CD4-positive, alpha-beta T cell treated with Interferon alpha-2 for 1 hour (primary cell): ENCODE measurements at places on chromosomes 16 and 17.
A peak's percentile ranks its signal among the peaks of the same experiment; 100 is the strongest.

GRCh38 chr17:28043296-28043695, 819 bp downstream of the NLK start:
- no peak for DNase-seq

- no peak for DNase-seq
Measured at GRCh38 chr16:84832488-84833143, 12.8 kb downstream of the CRISPLD2 start.

DNA sequence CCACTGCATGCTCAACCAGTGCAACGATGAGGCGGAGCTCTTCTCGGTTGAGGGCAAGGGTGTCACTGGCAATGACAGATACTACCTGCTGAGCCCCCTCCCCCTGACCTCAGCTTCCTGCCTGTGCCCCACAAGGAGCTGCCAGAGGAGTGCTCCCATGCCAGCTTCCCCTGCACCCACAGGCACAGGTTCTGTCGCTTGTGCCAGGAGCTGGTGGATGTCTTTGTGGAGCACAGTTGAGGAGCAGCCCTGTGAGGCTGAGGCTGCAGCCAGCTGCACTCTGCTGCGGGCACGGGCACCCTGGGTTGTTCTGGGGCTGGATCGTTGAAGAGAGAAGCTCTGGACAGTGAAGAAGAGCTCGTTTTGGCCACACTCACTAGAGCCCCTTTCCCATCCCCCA, 165.3 kb upstream of the ZNF267 start:
- no peak for DNase-seq

DNA sequence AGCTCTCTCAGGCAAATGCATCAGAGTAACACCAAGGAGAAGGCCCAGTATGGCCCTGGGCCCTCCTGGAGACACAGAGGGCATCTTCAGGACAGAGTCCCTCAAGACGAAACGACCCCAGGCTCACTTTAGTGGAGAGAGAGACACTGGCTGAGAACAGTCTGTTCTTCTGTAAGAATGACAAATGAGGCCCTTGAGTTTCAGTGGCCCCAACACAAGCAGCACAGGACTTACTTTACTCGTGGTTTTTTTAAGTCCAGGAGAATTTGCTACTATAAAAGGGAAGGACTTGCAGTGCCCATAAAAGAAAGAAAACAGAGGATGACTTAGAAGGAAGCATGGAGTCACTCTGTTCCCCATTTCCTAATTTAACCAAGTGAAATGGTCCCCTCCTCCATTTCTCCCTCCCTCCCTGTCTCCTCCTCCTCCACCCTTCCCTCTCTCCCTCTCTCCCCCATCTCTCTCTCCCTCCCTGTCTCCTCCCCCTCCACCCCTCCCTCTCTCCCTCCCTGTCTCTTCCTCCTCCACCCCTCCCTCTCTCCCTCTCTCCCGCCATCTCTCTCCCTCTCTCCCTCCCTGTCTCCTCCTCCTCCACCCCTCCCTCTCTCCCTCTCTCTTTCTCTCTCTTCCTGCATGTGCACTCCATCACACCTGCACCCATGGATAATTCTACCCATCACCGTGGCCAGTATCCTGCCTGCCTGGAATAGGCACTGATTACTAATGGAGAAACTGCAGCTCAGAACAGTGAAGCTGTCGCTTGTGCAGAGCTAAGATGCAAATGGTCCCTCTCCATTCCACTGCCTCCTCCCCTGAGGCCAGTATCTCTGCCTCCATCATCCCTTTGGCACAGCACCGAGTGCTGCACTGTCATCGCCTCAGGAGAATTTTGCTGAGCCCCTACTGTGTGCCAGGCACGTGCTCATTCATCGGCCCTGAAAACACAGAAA, 47.3 kb upstream of the RBFOX3 start:
- no peak for DNase-seq

GRCh38 chr17:33560165-33560564, 267.1 kb upstream of the ASIC2 start:
- no peak for DNase-seq

- DNase-seq, result no peak
Measured at GRCh38 chr17:5468075-5468473, 708 bp downstream of the DHX33 start.

- no peak for DNase-seq
Measured at GRCh38 chr16:19460397-19460796, 42.7 kb downstream of the TMC5 start.

- DNase-seq, result no peak
Measured at GRCh38 chr16:50470687-50471086, 77.5 kb upstream of the NKD1 start.

GRCh38 chr16:56564793-56565477, at the start of gene MT4:
Gene MT4 (plus strand): TSS chr16:56565073. CDS start chr16:56565129, 56 bp downstream.
- no peak for DNase-seq

DNA sequence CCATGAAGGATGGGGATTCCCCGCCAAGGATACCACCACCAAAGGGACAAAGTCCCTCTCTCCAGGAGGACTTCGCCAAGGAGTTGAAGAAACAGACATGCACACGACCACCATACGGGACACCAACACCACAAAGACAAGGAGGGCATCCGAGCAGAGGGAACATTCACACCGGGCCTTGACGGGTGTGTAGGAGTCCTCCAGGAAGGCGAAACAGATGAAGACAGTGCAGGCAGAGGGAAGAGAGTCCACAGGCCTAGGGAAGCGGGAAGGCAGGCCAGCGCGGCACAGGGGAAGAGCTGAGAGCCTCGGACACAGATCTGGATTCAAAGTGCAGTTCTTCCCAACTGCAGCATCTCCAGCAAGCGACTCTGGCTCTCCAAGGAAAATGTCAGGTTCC, 10.8 kb downstream of the COTL1 start:
- no peak for DNase-seq

- DNase-seq, result no peak
Measured at GRCh38 chr17:9028988-9029570, 7.8 kb downstream of the NTN1 start.

GRCh38 chr17:3838206-3838605, 7.8 kb downstream of the NCBP3 start:
- DNase-seq, result no peak

- DNase-seq, result no peak
Measured at GRCh38 chr16:23469814-23470213, 16.8 kb upstream of the COG7 start.

GRCh38 chr16:27618606-27619327, 68.8 kb downstream of the KATNIP start:
- no peak for DNase-seq

- no peak for DNase-seq
Measured at GRCh38 chr17:64390044-64390443, 616 bp downstream of the PECAM1 start.

- DNase-seq, result no peak
Measured at GRCh38 chr17:29162082-29162908, 17.9 kb downstream of the MYO18A start.

- no peak for DNase-seq
Measured at GRCh38 chr17:2178798-2179501, 124.0 kb downstream of the HIC1 start.

DNA sequence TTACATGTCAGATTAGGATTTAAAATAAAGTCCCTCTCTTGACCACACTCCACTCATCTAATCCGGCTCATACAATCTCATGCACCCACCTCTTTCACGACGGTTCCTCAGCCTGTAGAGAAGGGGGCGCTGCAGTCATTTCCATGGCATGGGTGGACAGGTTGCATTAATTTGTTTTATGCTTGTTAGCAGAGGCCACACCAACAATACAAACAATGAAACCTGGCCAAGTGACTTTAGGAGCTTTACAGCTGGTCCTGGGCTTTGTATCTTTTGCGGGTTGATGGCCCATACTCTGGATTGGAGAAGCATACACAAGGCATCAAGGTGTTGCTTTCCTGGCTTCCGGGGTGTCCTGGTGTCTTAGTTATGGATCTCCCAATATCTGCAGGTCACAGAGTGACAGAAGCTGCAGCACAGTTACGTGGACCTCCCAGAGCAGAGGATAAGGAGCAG, 9.7 kb upstream of the SNF8 start:
- DNase-seq, result no peak

DNA sequence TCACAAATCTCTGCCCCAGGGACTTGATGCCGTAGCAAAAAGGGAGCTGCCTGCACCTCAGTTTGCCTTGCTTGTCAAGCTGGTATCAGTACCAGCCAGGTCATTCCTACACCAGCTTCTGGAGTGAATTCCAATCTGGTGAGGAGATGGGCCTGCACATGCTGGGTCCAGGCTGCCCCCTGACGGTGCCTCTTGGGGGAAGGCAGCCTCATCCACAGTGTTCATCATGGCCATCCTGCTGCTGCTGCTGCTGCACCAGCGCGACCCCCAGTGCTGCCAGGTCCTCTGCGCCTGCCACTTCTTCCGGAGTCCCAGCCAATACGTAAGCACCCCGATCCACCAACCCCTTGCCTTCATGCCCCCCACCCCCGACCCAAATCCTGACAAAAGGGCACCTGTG, 8.3 kb downstream of the MRPL27 start:
- no peak for DNase-seq

DNA sequence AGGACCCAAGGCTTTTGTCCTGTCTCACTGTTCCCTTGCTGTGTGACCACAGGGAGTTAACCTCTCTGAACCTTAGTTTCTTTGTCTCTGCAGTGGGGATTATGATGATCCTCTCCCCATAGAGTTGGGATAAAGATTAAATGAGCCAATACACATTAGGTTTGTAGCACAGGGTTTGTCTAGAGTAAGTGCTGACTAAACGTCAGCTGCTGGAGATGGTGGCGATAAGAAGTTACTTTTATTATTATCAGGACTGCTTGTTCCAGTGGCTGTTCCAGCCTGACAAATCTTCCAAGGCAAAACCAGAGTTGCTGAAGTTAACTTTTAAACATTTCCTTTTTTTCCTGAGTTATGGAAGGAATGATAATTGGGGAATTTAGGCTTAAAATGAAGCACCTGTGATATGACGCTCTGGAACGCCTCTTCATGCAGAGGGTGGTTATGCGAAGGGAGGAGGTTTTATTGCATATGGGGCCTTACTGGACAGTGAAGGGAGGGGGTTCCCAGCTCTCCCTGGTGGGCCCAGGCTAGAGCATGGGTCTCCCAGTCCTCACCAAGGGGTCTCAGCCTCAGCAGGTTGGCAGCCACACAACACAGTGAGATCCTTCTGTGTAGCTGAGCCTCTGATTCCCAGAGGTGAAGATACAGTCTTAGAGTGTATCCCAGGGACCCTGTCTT, 35.8 kb downstream of the PLCG2 start:
- DNase-seq, result no peak

- peak; percentile 16 for DNase-seq
Measured at GRCh38 chr17:79921411-79922115, 82.3 kb upstream of the CBX4 start.

DNA sequence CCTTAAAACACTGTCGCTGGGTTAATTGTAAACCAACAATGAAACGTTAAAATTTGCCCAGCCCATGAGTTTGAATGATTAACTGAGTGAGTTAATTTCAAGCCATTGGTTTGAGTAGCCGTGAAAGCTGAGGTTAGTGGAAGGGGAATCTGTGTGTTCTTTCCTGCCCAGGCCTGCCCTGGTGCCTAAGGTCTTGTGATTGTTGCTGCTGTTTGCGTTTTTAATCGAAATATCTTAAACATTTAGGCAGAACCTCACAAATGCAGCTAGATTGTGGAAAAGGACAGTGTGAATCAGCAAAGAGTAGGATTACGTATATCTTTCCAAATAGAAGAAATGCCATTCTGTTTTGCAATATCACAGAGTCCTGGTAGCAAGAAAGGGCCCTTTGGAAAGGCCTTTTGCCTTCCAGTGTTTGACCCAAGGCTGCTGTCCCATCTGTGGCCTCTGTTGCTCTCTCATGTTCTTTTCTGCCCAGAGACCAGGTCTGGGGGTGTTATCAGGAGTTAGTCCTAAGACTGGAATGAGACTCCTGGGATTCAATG, 113.8 kb downstream of the MSI2 start:
- DNase-seq, result no peak

DNA sequence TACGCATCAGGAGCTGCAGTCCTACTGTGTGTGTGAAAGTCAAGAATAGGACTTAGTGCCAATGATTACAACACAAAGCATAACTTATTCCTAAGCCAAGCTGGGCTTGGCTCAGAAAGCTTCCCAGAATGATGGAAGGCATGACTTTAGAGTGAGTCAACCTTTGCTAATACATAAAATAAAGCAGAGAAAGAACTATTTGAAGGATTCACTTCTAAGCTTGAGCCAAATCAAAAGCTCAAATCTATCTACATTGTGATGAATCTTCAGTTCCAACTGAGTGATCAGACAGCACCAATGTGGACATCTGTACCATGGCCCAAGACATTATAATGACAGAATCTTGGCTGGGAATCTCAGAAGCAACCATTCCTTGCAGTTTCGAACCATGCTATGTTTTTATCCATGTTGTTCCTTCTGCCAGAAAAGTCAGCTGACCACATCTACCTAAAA, 41.4 kb downstream of the SMG6 start:
- no peak for DNase-seq

GRCh38 chr16:61923629-61924028, 112.6 kb downstream of the CDH8 start:
- no peak for DNase-seq

- no peak for DNase-seq
Measured at GRCh38 chr16:73058221-73058615, 10.3 kb upstream of the ZFHX3 start.

DNA sequence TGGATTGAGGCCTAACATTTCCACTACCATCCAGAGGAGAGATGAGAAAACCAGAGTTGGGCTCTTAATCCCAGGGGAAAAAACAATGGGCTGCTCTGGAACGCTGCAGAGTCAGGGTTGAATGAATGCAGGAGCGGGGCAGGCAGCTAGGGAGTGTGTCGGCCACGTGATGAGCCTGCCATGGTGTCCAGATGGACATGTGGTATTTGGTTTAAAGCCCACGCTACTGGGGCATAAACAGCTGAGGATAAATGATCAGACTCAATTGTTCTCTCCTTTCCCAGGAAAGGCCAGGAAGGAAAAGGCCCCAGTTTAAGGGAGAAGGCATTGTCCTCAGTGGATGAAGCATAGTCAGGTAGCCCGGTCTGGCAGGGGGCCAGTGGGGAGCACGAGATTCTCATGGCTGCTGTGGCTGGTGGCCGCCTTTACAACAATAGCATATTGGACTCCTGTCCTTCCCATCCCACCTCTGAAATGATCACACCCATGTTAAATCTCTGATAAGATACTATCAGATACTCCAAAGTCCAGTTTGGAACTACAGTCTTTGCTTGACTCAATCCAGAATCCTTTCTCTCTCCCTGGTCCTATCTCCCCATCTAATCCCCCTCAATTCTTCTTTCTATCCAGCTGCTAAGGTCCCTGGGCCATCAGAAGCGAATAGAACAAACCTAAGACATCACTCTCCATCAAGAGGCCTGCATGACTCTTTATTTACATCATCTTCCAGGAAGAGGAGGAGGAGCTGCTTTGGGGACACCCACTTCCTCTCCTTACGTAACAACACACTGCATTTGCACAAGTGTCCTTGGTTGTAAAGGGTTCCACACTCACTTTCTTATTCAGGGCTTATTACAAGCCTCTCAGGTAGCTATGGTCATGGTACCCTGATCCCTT, 20.4 kb downstream of the CA4 start:
- DNase-seq, result peak; percentile 47

GRCh38 chr17:74435775-74436359, 4.0 kb downstream of the GPRC5C start:
- DNase-seq, result no peak
